ENCODE measurements at places on chromosomes 3 and 15. TPM values are rescaled to one million over a fixed set of nuclear protein-coding genes. Genes with fewer than 3 reads are reported as not detected.

- DNase-seq, result peak; percentile 6
Observed at GRCh38 chr3:141051443-141052200, 475 bp downstream of the SPSB4 start.

GRCh38 chr3:161630794-161631193 is 134.2 kb downstream of the OTOL1 start:
- DNase-seq, result no peak

- no peak for DNase-seq
Observed at GRCh38 chr3:18135060-18135814, 289.9 kb downstream of the SATB1 start.

GRCh38 chr15:31483053-31483985 is 156.7 kb downstream of the KLF13 start:
- peak; percentile 71 for DNase-seq

DNA sequence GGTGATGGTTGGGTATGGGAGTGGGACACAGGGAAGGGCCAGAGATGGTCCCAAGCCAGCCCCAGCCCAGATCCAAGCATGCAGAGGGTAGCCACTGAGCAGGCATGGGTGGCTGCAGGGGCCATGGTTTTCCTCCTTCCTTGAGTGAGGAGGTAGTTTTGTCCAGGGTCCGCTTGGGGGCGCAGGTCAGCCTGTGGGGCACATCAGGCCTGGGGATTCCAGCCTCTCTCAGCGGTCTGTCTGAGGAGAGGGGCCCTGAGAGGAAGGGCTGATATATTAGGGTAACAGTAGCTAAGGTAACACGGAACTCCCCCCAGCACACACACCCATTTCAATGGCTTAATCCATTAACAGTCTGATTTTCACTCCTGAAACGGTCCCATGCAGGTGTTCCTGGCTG is 22.7 kb upstream of the LCTL start:
- DNase-seq, result no peak

DNA sequence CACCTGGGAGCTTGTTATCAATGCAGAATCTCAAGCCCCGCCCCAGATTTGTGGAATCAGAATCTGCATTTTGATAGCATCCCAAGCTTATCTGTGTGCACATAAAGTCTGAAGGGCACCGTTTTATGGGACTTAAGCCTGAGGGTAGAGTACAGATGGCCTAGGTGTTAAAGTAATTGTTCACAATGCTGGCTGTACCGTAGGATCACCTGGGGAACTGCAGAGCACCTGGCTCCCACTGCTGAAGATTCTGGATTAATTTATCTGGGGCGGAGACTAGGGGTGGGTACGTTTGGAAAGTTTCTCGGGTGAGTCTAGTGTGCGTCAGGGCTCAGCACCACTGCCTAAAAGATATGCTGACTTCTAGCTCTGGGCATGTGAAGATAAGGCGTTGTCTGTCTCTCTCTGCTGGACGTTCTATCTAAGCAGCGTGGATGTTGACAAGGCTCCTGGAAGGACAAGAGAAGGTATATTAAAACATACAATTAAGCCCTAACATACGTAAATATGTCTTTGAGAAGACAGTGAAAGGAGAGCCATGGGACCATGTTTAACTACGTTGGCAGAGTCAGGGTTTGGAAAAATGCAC is 63.2 kb upstream of the RASGRP1 start:
- no peak for DNase-seq

- no peak for DNase-seq
Observed at GRCh38 chr3:3627114-3627513, 172.1 kb upstream of the LRRN1 start.

Gene CNTN4
- total RNA-seq, result not detected

Gene RAD51
- 69.6 TPM for total RNA-seq

Gene NT5DC2
- 66.6 TPM for total RNA-seq

Gene GOLGA8N
- 3.0 TPM for total RNA-seq

Gene CYP11A1
- total RNA-seq, result 0.30 TPM

Measured in activated naive CD8-positive, alpha-beta T cell treated with anti-CD3 and anti-CD28 coated beads for 36 hours (primary cell).